ENCODE measurements at places on chromosomes 6 and 20. TPM values are rescaled to one million over a fixed set of nuclear protein-coding genes. Genes with fewer than 3 reads are reported as not detected.

GRCh38 chr6:33433001-33433543 is 13.2 kb downstream of the SYNGAP1 start:
- H3K4me1 ChIP-seq, result peaks cover 53% of the 10 kb centered on the region
- no peak for DNase-seq
- H3K27me3 ChIP-seq, result no peaks in the 10 kb centered on the region

DNA sequence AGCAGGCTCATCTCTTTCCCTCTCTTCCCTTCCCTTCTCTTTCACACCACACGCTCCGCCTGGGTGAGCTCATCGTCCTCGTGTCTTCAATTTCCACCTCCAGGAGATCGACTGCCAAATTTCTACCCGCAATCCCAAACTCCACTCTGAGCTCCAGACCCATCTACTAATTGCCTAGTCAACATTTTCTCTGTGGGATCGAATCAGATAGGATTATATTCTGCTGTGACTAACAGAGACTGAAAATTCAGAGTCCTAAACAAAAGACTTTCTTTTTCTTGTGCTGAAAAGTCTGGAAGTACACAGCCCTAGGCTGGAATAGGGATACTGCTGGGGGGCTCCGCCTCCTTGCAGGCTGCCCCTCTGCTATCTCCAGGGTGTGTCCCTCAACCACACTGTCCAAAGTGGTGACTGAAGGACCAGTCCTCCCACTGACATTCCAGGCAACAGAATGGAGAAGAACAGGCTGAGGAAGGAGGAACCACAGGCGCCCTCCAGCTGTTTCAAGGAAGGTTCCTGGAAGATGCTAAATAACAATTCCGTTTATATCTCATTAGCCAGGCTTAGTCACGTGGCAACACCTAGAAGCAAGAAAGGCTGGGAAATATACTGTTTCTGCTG is 5.0 kb upstream of the HSPA12B start:
- no peak overlapping the region for H3K4me3 ChIP-seq
- H3K27ac ChIP-seq, result no peak overlapping the region
- no peak for DNase-seq
- peaks cover 59% of the 10 kb centered on the region for H3K27me3 ChIP-seq
- no peaks in the 10 kb centered on the region for H3K36me3 ChIP-seq

- no peak overlapping the region for H3K4me3 ChIP-seq
- H3K27ac ChIP-seq, result no peak overlapping the region
- H3K36me3 ChIP-seq, result no peaks in the 10 kb centered on the region
- H3K4me1 ChIP-seq, result no peaks in the 10 kb centered on the region
- no peak for DNase-seq
- no peaks in the 10 kb centered on the region for H3K27me3 ChIP-seq
These were observed 124.8 kb downstream of the AHI1 start for GRCh38 chr6:135372758-135373157.

DNA sequence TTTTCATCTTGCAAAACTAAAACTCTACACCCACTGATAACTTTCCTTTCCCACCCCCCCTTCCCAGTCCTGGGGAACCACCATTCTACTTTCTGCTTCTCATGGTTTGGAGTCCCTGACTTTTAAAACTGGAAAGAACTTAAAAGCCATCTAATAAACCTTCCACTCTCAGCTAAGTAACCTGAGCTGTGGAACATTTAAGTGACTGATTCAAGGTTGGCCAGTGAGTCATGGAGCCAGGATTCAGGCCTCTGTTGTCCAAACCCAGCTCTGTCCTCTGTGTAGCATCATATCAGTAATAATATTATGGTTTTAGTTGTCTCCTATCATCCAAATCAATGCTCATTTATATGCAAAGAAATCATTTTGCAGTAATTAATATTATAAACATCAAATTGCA is 176.0 kb upstream of the NT5E start:
- no peaks in the 10 kb centered on the region for H3K36me3 ChIP-seq
- no peak overlapping the region for H3K4me3 ChIP-seq
- no peak for DNase-seq
- H3K27ac ChIP-seq, result no peak overlapping the region

PPIL6 gene
- 0.38 TPM for total RNA-seq

CHRNA4 gene
- total RNA-seq, result not detected

- H3K36me3 ChIP-seq, result peaks cover 26% of the 10 kb centered on the region
- H3K4me1 ChIP-seq, result peaks cover 93% of the 10 kb centered on the region
- no peak for DNase-seq
- no peak overlapping the region for H3K4me3 ChIP-seq
- peak overlapping the region; percentile 98 for H3K27ac ChIP-seq
- no peaks in the 10 kb centered on the region for H3K27me3 ChIP-seq
These were observed 119.7 kb downstream of the FYN start for GRCh38 chr6:111753573-111753972.

NEURL2 gene
- 3.1 TPM for total RNA-seq

DNA sequence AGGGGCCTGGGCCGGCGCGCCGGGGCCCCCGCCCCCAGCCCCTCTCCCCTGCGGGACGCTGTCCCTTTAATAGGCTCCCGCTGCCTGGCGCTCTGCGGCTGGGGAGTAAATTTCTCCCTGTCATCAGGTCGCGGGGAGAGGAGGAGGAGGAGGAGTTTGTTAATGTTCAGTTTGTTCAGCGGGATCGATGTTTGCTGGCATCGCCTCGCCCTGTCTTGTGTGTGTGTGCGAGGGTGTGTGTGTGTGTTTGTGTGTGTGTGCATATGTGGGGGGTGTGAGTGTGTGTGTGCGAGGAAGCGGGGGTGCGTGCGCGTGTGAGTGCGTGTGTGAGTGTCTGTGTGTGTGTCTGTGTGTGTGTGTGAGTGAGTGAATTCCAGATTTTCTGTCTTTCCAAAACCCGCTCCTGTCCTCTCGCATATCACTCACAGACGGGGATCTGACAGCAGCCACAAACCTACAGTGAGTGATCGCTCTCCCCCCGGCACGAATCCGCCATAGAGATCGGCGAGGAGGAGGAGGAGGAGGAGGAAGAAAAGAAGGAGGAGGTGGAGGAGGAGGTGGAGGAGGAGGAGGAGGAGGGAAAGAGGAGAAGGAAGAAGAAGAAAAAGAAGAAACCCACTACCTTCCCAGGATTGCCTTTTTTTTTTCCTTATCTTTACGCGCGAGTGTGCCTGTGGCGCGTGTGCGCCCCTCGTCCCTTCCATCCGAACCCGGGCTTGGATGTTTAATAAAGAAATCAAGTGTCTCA is at the start of gene TSHZ2:
TSS of gene TSHZ2 (plus strand) at position 169 of the 748 bp plus-strand sequence. CDS start 936 bp downstream, outside the sequence.
- peak within 1 kb of the TSS; percentile 63 for H3K27ac ChIP-seq
- no peaks in the 10 kb centered on the region for H3K4me1 ChIP-seq
- H3K36me3 ChIP-seq, result no peaks in the 10 kb centered on the region
- H3K27me3 ChIP-seq, result peaks cover 4% of the 10 kb centered on the region
- DNase-seq, result peak; percentile 25

- no peaks in the 10 kb centered on the region for H3K36me3 ChIP-seq
- no peak overlapping the region for H3K27ac ChIP-seq
- H3K4me3 ChIP-seq, result no peak overlapping the region
- DNase-seq, result no peak
- H3K27me3 ChIP-seq, result no peaks in the 10 kb centered on the region
- no peaks in the 10 kb centered on the region for H3K4me1 ChIP-seq
These were observed 77.1 kb downstream of the CYP39A1 start for GRCh38 chr6:46575530-46575929.

- peaks cover 18% of the 10 kb centered on the region for H3K36me3 ChIP-seq
- H3K4me1 ChIP-seq, result peaks cover 5% of the 10 kb centered on the region
- no peak overlapping the region for H3K27ac ChIP-seq
- H3K27me3 ChIP-seq, result peaks cover 2% of the 10 kb centered on the region
- no peak for DNase-seq
These were observed 40.5 kb upstream of the EDN3 start for GRCh38 chr20:59259946-59260345.

DNA sequence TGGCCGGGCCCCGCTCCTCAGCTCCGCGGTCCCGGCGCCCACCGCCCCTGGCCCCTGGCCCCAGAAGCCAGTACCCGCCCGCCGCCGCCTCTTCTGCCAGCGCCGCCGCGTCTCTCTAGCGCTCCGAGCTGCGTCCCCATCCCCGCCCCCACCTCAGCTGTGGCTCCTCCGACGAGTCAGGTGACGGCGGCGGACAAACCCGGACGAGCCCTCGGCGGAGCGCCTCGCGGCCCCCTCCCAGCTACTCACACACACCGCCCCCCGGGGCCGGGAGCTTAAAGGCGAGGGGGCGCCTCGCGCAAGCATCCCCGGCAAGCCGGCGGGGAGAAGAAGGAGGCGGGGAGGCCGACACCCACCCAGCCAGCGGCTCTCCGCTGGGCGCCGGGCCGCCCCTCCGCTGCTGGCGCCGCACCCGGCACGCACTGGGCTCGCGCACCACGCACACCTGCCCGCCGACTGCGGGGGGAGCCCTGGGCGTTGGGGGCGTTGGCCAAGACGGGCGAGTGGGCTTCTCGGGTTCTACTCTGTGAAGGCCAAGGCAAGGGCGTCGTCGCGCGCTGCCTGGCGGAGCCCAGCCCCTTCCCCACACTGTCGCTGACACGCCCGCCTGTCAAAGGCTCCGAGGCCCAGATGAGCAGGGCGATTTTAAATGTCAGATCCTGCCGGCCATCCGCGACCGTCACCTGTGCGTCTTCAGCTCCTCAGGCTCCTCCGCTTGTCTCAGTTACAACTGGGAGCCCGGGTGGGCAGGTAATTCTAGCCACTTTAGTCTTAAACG is at the start of gene SNAP91:
TSS of gene SNAP91 (minus strand) at position 132 of the 778 bp plus-strand sequence. CDS start 1,174 bp downstream, outside the sequence.
- H3K4me3 ChIP-seq, result no peak within 1 kb of the TSS
- H3K27ac ChIP-seq, result no peak within 1 kb of the TSS
- DNase-seq, result no peak
- H3K36me3 ChIP-seq, result no peaks in the 10 kb centered on the region
- no peaks in the 10 kb centered on the region for H3K4me1 ChIP-seq
- H3K27me3 ChIP-seq, result peaks cover 23% of the 10 kb centered on the region

JPH2 gene
- total RNA-seq, result not detected

GRCh38 chr20:38700141-38700540 is 24.1 kb upstream of the SLC32A1 start:
- H3K27ac ChIP-seq, result no peak overlapping the region
- no peaks in the 10 kb centered on the region for H3K36me3 ChIP-seq
- no peak for DNase-seq
- H3K27me3 ChIP-seq, result peaks cover 41% of the 10 kb centered on the region
- no peak overlapping the region for H3K4me3 ChIP-seq
- no peaks in the 10 kb centered on the region for H3K4me1 ChIP-seq

- H3K27ac ChIP-seq, result no peak overlapping the region
- H3K36me3 ChIP-seq, result no peaks in the 10 kb centered on the region
- H3K27me3 ChIP-seq, result no peaks in the 10 kb centered on the region
- no peak for DNase-seq
- peaks cover 6% of the 10 kb centered on the region for H3K4me1 ChIP-seq
- H3K4me3 ChIP-seq, result no peak overlapping the region
These were observed 113.0 kb downstream of the GMDS start for GRCh38 chr6:2132416-2132815.

DNA sequence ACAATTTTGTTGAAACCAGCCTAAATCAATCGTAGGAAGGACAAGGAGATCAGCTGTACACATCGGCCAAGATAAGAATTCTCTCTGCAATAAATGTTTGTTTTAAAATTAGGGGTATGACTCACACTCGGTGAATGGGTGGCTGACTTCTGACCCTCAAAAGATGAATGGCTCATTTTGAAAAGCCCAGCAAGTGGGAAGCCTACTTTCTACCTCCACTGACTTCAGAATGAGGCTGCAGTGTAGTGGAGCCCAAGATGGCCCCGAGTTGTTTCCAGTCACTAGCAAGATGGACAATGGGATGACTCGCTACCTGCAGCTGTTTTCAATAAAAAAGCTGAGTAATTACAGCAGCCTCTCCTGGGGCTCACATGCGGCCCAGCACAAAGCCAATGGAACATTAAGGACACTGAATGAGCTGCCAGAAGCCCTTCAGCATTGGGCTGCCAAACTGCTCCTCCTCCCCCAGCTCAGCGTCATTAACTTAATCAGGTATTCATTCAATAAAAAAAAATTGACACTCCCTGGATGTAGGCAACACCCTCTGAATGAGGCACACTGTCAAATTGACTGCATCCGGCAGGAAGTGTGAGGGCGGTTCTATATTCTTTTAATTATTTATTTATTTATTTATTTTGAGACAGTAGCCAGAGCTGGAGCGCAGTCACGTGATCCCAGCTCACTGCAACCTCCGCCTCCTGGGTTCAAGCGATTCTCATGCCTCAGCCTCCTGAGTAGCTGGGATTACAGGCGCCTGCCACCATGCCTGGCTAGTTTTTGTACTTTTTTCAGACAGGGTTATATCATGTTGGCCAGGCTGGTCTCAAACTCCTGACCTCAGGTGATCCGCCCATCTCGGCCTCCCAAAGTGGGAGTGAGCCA is 107.3 kb downstream of the GMPR start:
- H3K36me3 ChIP-seq, result no peaks in the 10 kb centered on the region
- H3K27me3 ChIP-seq, result no peaks in the 10 kb centered on the region
- no peak overlapping the region for H3K27ac ChIP-seq
- H3K4me3 ChIP-seq, result no peak overlapping the region
- no peaks in the 10 kb centered on the region for H3K4me1 ChIP-seq

GRCh38 chr20:63074631-63075030 is 67.9 kb upstream of the BHLHE23 start:
- H3K4me1 ChIP-seq, result peaks cover 4% of the 10 kb centered on the region
- no peak overlapping the region for H3K4me3 ChIP-seq
- no peak for DNase-seq
- peaks cover 56% of the 10 kb centered on the region for H3K27me3 ChIP-seq
- H3K36me3 ChIP-seq, result no peaks in the 10 kb centered on the region
- H3K27ac ChIP-seq, result no peak overlapping the region

FOXS1 gene
- not detected for total RNA-seq

GRCh38 chr6:8888468-8888867 is 453.1 kb upstream of the SLC35B3 start:
- DNase-seq, result no peak
- H3K27me3 ChIP-seq, result no peaks in the 10 kb centered on the region
- no peak overlapping the region for H3K4me3 ChIP-seq
- no peak overlapping the region for H3K27ac ChIP-seq
- no peaks in the 10 kb centered on the region for H3K4me1 ChIP-seq

TXLNB gene
- total RNA-seq, result 0.41 TPM
